Activated T-helper 17 cell treated with anti-CD3 and anti-CD28 coated beads, Interleukin-2, amount 50 U/mL, for 72 hours (primary cell): ENCODE measurements at places on chromosomes 5 and 9.

- no peak overlapping the region for H3K27ac ChIP-seq
- no peaks in the 10 kb centered on the region for H3K4me1 ChIP-seq
- H3K27me3 ChIP-seq: peaks cover 4% of the 10 kb centered on the region
- ATAC-seq: no peak
- H3K36me3 ChIP-seq: no peaks in the 10 kb centered on the region
These were observed 189.6 kb upstream of the RAD23B start for GRCh38 chr9:107093365-107094060.

DNA sequence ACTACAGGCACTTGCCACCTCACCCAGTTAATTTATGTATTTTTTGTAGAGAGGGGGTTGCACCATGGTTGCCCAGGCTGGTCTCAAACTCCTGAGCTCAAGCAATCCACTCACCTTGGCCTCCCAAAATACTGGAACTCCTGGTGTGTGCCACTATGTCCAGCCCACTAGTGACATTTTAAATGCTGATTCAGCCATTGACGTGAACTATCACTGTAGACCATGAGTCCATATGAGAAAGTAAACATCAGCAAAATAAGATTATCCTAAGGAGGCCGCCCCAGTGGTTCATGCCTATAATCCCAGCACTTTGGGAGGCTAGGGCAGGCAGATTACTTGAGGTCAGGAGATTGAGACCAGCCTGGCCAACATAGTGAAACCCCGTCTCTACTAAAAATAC is 488.1 kb upstream of the EDIL3 start:
- no peak overlapping the region for H3K4me3 ChIP-seq
- H3K27me3 ChIP-seq: no peaks in the 10 kb centered on the region
- no peaks in the 10 kb centered on the region for H3K4me1 ChIP-seq
- no peaks in the 10 kb centered on the region for H3K36me3 ChIP-seq
- H3K27ac ChIP-seq: no peak overlapping the region

DNA sequence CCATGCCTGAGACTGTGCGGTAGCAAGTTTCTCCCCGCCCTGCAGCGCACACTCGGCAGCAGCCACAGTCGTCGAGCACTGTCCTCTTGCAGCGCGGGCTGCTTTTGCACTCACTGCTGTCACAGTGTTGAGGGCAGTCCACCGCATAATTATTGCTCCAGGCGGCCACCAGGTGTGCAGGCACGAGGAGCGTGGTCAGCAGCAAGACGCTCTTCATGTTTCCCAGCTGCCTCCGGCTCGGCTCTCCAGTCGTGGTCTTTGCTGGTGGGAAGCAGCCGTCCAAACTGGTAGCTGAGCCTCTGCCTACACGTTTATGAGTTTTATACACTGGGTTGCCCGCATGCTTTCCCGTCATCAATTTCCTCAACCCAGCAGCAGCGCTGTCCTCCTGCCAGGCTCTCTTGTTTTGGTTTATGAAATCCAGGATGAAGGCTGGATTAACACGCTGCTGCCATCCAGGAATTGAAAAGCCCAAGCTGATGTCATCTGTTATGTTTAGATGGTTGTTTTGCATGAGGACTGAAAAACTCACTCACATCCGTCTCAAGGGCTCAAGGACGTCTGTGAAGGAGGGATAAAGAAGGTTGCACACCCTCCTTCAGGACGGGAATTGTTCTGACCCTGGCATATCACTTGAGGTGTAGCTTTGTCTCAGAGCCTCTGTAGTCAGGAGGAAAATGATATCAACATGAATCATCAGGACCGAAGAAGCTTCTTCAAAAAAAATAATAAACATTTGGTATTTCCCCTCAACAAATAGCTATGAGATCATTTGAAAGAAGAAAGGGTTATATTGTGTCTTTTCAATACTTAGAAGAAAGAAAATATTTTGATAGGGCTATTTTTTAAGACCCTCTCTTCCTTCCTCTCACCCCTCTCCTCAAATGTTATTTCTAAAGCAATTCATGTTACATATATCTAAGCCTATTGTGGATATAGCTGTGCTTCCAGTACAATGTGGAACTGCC is at the start of gene ESM1:
Gene ESM1 (minus strand): TSS at position 293 of the 968 bp plus-strand sequence. CDS start 76 bp downstream, at position 217.
- peaks cover 20% of the 10 kb centered on the region for H3K4me1 ChIP-seq
- H3K4me3 ChIP-seq: no peak within 1 kb of the TSS
- ATAC-seq: peak; percentile 59
- no peak within 1 kb of the TSS for H3K27ac ChIP-seq
- no peaks in the 10 kb centered on the region for H3K27me3 ChIP-seq

GRCh38 chr5:160638161-160638742 is 213.8 kb downstream of the ATP10B start:
- H3K4me3 ChIP-seq: no peak overlapping the region
- peaks cover 21% of the 10 kb centered on the region for H3K27me3 ChIP-seq
- no peaks in the 10 kb centered on the region for H3K4me1 ChIP-seq
- no peaks in the 10 kb centered on the region for H3K36me3 ChIP-seq
- no peak overlapping the region for H3K27ac ChIP-seq
- no peak for ATAC-seq

DNA sequence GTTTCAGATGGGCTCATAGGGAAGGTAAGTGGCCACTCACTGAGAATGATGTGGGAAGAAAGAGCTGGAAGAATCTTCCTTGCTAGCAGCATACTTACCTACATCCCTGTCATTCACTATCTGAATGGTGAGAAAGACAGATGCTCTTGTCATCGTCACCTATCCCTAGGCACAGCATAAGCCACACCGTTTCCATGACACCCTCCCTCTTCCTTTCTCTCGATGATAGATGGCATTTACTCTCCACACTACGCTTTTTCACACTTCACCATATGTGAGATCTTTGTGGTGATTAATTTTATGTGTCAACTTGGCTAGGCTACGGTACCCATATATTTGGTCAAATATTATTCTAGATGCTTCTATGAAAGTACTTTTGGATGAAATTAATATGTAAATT is 44.4 kb upstream of the FER start:
- no peak overlapping the region for H3K27ac ChIP-seq
- no peak overlapping the region for H3K4me3 ChIP-seq
- ATAC-seq: no peak
- no peaks in the 10 kb centered on the region for H3K4me1 ChIP-seq
- H3K27me3 ChIP-seq: no peaks in the 10 kb centered on the region

DNA sequence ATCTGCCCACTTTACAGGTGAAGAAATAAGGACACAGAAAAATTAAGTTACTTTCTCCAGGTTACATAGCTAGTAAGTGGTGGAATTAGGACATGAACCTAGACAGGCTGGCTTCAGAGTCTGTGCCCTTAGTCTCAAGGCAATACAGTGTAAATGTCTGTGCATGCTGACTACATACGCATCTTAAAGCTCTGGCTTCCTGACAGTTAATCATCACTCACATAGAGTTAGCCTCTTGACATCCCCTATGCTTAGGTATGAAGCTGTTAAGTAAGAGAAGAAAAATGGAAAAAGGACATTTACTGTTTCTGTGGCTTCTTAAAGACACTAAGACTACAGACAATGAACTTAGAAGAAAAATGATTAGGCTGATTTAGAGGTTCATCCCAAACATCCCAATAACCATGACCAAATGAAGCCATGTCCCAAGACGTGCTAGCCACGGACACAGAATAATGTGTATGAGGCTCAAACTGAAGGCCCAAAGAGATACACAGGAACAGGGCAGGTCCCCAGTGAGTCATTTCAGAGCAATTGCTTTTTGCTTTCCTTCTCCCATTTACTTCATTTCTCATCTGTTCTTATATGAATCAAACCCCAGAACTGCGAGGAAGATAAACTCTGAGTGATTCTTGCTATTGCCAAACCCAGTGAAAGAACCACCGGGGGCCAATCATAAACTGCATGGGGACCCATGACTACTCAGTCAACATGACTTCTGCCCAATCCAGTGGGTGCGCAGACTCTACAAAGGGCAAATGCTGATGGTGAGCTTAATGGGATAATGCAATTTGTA is 100.0 kb upstream of the IFNK start:
- no peaks in the 10 kb centered on the region for H3K4me1 ChIP-seq
- H3K27me3 ChIP-seq: no peaks in the 10 kb centered on the region
- no peaks in the 10 kb centered on the region for H3K36me3 ChIP-seq
- no peak for ATAC-seq

DNA sequence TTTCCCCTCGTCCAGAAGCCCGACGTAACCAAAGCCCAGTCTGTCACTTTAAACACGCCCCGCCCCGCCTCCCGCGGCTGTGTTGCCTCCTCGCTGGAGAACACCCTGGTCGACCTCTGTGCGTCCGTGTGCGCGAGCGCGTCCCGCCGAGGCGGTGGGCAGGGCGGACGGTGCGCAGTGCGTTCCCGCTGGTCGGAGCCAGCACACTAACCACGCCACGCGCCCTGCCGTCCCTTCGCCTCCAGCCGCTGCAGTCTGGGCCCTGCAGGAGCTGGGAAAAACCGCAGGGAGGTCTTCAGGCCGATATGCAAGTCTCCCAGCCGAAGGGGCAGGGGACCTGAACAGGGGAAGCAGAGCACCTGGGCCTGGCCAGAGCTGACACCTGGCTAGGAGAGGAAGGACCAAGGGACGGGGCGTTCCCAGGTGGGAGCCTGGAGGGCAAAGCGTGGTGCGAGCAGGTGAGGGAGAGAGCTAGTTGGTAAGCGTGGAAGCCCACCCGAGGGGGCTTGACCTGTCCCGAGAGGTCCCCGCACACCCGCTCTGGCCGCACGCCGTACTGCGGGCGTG is 1.3 kb upstream of the PHPT1 start:
- peaks cover 36% of the 10 kb centered on the region for H3K36me3 ChIP-seq
- no peaks in the 10 kb centered on the region for H3K4me1 ChIP-seq
- peak overlapping the region; percentile 91 for H3K4me3 ChIP-seq
- H3K27ac ChIP-seq: peak overlapping the region; percentile 78
- peak; percentile 56 for ATAC-seq

GRCh38 chr5:176894298-176894697 is 4.8 kb downstream of the HK3 start:
- no peaks in the 10 kb centered on the region for H3K36me3 ChIP-seq
- H3K27me3 ChIP-seq: peaks cover 5% of the 10 kb centered on the region
- no peak for ATAC-seq
- peaks cover 7% of the 10 kb centered on the region for H3K4me1 ChIP-seq

- H3K27me3 ChIP-seq: peaks cover 33% of the 10 kb centered on the region
- no peaks in the 10 kb centered on the region for H3K36me3 ChIP-seq
- H3K27ac ChIP-seq: no peak overlapping the region
- ATAC-seq: no peak
These were observed 193.0 kb upstream of the MAP1B start for GRCh38 chr5:71914281-71914680.

GRCh38 chr5:52693280-52693679 is 94.4 kb upstream of the ITGA1 start:
- H3K4me1 ChIP-seq: peaks cover 4% of the 10 kb centered on the region
- H3K36me3 ChIP-seq: no peaks in the 10 kb centered on the region
- H3K4me3 ChIP-seq: no peak overlapping the region
- peak; percentile 59 for ATAC-seq
- H3K27ac ChIP-seq: no peak overlapping the region
- H3K27me3 ChIP-seq: no peaks in the 10 kb centered on the region

- H3K36me3 ChIP-seq: no peaks in the 10 kb centered on the region
- ATAC-seq: no peak
- no peak overlapping the region for H3K27ac ChIP-seq
These were observed 200.4 kb downstream of the PCSK1 start for GRCh38 chr5:96232602-96233001.

DNA sequence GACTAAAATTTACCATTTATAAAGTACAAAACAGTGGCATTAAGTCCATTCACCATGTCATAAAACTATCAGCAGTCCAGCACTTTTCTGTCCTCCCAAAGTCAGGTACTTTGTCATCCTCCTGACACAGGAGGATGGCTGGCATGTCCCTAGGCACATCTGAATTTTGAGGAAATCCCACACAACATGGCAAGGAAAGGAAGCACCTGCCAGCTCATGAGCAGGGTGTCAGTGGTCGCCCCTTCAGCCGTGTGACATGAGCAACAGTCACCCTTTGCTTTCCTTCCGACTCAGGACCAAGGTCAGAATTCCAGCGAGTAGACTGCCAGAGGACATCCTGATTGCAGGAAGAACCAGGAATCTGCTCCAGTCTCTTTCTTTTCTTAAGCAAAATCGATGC is 77.1 kb downstream of the PPARGC1B start:
- no peak for ATAC-seq
- H3K27me3 ChIP-seq: no peaks in the 10 kb centered on the region
- H3K4me3 ChIP-seq: no peak overlapping the region
- no peaks in the 10 kb centered on the region for H3K4me1 ChIP-seq
- no peak overlapping the region for H3K27ac ChIP-seq
- H3K36me3 ChIP-seq: no peaks in the 10 kb centered on the region

GRCh38 chr9:76004526-76004925 is 114.1 kb downstream of the PCSK5 start:
- peaks cover 13% of the 10 kb centered on the region for H3K4me1 ChIP-seq
- ATAC-seq: peak; percentile 87
- H3K27ac ChIP-seq: no peak overlapping the region

GRCh38 chr9:92184041-92184564 is 68.9 kb upstream of the SPTLC1 start:
- no peak overlapping the region for H3K4me3 ChIP-seq
- H3K36me3 ChIP-seq: no peaks in the 10 kb centered on the region
- H3K27me3 ChIP-seq: peaks cover 22% of the 10 kb centered on the region
- H3K4me1 ChIP-seq: peaks cover 5% of the 10 kb centered on the region

GRCh38 chr5:145056800-145057199 is 778.3 kb downstream of the PRELID2 start:
- no peaks in the 10 kb centered on the region for H3K27me3 ChIP-seq
- H3K4me3 ChIP-seq: no peak overlapping the region
- H3K36me3 ChIP-seq: no peaks in the 10 kb centered on the region

GRCh38 chr9:19087106-19088000 is 15.4 kb downstream of the HAUS6 start:
- H3K27ac ChIP-seq: no peak overlapping the region
- no peak for ATAC-seq
- peaks cover 100% of the 10 kb centered on the region for H3K36me3 ChIP-seq
- H3K4me3 ChIP-seq: no peak overlapping the region
- H3K27me3 ChIP-seq: no peaks in the 10 kb centered on the region

- H3K27ac ChIP-seq: no peak overlapping the region
- H3K4me3 ChIP-seq: no peak overlapping the region
- no peak for ATAC-seq
- H3K36me3 ChIP-seq: no peaks in the 10 kb centered on the region
- no peaks in the 10 kb centered on the region for H3K4me1 ChIP-seq
These were observed 140.5 kb downstream of the MUSK start for GRCh38 chr9:110809038-110809595.

- H3K27me3 ChIP-seq: no peaks in the 10 kb centered on the region
- H3K4me3 ChIP-seq: no peak overlapping the region
- H3K4me1 ChIP-seq: peaks cover 10% of the 10 kb centered on the region
- no peaks in the 10 kb centered on the region for H3K36me3 ChIP-seq
These were observed 59.4 kb downstream of the NDUFAF2 start for GRCh38 chr5:61004448-61004847.

DNA sequence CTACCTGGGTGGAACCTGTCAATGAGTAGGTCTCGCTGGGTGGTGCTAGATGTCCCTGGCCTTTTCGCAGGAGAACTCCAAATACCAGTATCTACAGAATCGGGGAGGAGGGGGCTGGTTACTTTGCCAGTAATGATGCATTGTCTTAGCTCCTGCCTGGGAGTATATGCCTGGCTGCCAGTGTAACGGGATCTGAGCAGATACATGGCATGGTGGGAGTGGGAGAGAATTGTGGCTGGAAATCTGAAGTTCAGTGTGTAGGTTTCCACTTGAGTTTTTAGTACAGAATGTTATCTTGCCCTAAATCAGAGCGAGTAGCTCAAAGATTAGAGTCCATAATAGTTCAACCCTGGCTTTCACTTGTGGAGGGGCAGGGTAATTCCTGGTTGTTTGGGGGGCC is 38.0 kb upstream of the FANCC start:
- H3K27me3 ChIP-seq: peaks cover 19% of the 10 kb centered on the region
- ATAC-seq: no peak
- H3K4me1 ChIP-seq: no peaks in the 10 kb centered on the region
- H3K27ac ChIP-seq: no peak overlapping the region
